ENCODE measurements at places on chromosomes 3 and 15.

DNA sequence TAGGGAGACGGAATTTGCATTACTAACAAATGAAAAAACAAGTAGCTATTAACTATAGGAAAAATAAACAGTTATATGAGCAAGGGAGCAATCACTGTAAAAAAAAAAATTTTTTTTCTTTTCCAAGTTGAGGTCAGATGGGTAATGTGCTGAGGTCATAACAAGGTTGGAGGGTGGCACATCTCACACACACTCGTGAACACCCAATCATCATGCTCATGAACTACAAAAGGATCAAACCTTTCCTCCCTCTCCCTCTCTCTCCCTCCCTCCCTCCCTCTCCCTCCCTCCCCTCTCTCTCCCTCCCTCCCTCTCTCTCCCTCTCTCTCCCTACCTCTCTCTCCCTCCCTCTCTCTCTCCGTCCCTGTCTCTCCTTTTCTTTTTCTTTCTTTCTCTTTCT is 97.9 kb upstream of the CGNL1 start:
- DNase-seq = no peak

DNA sequence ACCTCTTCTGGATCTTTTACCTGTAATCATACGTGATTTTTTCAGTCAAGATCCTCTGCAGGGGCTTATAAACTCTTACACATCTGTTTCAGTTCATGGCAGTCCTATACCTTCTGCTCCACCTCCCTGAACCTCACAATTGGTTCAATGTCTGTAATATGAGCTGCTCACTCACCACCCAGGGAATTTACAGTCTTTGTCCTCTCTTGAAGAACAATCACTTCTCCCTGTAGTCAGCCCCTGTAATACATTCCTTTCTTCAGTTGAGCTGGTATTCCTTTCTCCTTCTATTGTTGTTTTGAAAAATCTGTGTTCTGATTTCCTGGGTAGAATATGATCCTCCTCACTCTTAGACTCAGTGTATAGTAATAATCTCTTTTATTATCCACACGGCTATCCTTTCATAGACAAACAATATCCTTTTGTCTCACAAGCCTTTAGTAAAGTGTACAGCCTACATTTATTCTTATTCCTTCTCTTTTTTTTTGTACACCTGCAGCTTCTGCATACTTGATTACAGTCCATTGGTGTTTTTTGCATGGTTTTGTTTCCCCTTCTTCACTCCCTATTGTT is 101.8 kb downstream of the NECTIN3 start:
- DNase-seq = peak; percentile 7

DNA sequence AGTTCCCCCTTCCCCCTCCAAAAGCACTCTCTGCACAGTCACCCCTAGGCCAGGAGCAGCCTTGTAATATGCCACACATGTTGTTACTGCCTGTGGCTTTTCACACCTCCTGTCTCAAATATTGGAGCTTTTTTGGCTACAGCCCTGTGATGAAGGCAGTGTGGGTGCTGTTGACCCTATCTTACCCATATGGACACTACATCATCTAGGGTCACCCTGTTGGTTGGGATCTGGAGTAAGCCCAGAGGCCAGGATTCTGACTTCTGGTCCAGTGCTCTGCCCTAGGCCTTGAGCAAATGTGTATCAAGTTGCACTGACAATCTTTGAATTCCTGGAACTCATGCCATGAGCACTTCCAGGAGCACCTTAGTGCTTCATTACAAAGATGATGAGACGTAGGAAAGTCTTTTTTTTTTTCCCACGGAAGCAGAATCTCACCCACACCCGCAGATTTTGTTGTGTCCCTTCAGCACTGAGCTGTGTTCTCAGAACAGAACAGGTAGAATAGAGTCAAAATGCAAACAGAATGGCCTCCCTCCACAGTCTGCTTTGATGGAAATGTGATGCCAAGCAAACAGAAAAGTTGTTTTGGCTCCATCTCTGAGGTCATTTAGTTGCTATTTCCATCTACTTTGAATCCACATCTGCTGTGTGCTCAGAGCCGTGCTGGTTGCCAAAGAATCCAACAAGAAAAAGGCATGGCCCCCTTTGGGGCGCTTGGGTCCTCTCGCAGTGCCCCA is 49.6 kb downstream of the SMAD3 start:
- no peak for DNase-seq

- DNase-seq = no peak
Measured at GRCh38 chr3:31668242-31668641, 135.5 kb downstream of the STT3B start.

DNA sequence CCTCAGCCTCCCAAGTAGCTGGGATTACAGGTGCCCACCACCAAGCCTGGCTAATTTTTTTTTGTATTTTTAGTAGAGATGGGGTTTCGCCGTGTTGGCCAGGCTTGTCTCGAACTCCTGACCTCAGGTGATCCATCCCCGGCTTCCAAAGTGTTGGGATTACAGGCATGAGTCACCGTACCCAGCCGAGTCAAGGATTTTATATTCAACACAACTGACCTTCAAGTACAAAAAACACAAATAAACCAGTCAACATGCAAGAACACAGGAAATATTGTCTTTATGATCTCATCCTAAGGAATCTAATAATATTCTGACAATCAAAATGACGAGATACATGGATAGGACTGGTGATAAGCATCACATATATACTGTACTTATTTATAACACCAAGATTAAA is 37.9 kb downstream of the TJP1 start:
- DNase-seq = no peak

- DNase-seq = no peak
Measured at GRCh38 chr3:105157067-105157765, 209.5 kb upstream of the ALCAM start.

DNA sequence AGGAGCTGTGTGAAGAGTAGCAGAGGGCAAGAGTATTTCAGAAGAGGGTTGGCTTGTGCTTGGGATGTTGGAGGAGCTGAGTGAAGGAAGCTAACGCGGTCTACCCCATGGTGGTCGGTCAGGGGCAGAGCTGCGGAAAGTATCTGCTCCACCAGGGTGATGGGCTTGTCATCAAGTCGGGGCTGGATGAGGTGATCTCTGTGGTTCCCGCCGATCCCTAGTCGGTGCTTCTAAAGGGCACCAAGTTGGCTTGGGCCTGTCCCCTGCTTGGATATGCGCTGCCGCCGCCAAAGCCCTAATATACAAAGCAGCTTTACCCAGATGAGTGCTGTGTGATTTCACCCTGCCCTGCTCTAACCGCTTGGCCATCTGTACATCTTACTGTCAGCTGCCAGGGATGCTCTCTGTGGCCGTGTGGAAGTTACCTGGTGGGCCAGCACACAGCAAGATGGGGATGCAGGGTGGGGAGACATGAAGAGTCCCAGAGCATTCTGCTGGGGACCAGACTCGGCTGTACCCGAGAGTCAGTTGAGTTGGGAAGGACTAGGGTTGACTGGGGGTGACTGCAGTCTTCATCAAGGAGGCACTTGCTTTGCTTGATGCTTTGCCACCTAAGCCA is 226.1 kb upstream of the BHLHE40 start:
- DNase-seq = no peak

DNA sequence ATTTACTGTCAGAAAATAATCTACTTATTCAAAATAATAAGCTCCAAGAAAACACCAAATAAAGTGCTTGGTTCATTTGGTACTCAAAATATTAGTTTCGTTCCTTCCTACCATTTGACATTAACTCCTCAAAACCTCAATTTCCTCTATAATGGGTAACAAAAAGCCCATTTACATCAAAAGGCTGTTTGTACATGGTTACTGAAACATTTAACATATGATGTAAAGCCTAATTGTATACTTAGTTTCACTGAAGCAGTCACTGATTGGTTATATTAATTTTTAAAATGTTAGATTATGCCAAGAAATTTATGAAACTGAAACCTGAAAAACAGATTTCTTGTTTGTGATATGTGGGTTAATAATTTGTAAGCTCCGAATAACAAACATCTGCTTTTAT is 14.7 kb downstream of the XRN1 start:
- no peak for DNase-seq

DNA sequence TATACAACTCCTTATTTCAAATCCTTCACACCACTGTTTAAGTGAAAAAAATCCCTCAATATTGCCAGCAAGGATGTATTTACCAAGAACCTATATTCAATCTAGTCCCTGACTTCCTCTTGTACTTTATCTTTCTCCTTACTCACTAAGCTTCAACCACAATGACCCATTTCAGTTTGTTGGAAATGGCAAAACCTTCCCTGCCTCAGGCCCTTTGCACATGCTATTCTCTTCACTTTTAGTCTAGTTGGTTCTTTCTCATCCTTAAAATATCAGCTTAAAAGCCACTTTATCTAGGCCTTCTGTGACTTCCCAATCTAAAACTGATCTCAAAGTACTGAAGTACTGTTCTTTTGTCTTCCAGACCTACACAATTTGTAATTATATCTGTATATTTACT is 81.3 kb upstream of the ACTC1 start:
- no peak for DNase-seq

GRCh38 chr15:39888809-39889208 is 31.3 kb downstream of the GPR176 start:
- no peak for DNase-seq

- no peak for DNase-seq
Measured at GRCh38 chr3:71646971-71647370, 63.4 kb upstream of the FOXP1 start.

- DNase-seq = peak; percentile 4
Measured at GRCh38 chr3:20930034-20930433, 744.0 kb upstream of the SGO1 start.

DNA sequence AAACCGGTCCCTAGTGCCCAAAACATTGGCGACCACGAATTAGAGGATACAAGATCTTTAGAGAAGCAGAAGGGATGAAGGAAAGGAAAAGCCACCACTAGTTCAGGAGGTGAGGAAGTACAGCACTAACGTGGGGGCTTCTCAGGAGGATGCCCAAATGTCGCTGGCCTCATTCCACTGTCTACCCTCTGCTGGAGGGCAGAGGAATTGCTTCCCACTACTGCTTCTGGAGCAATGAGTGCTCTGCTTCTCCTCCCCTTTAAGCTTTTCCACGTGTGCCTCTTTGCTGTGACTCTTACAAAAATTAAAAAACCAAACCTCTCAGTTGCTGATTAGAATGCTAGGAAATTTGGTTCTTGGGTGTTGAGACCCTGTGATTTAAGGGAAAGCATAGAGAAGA is 281.3 kb downstream of the CLSTN2 start:
- no peak for DNase-seq

- DNase-seq = no peak
Measured at GRCh38 chr3:74080056-74080461, 455.3 kb upstream of the PDZRN3 start.

GRCh38 chr3:112388972-112389371 is 56.0 kb downstream of the CD200 start:
- DNase-seq = no peak

- DNase-seq = no peak
Measured at GRCh38 chr3:25027650-25028049, 400.4 kb upstream of the RARB start.

GRCh38 chr15:43769584-43770228 is 7.1 kb downstream of the ELL3 start:
- DNase-seq = peak; percentile 78

- DNase-seq = no peak
Measured at GRCh38 chr15:57393061-57393460, 16.8 kb downstream of the CGNL1 start.

DNA sequence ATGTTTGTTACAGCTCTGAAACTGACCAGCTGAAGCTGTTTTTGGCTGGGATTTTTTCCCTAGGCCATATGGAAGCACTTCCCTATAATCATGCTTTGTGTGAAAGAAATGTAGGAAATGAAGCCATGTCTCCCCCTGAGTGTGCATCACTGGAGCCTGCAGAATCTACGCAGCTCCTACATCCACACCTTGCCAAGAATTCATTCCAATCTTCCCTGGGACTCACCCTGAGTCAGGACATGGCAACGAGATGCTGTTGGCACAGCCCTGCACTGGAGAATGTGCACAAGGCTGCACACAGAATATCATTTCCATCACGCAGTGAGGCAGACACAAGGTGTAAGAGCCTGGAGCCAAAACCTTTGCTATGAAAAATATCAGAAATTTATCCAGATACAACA is 189.5 kb downstream of the ADAMTSL3 start:
- DNase-seq = peak; percentile 99

- DNase-seq = no peak
Measured at GRCh38 chr15:90449206-90449735, 61.2 kb downstream of the IQGAP1 start.

Data from fibroblast of the aortic adventitia (primary cell).